ENCODE measurements at places on chromosomes 6 and 20.

- no peak for DNase-seq
Measured at GRCh38 chr6:51996296-51996947, 91.0 kb downstream of the PKHD1 start.

DNA sequence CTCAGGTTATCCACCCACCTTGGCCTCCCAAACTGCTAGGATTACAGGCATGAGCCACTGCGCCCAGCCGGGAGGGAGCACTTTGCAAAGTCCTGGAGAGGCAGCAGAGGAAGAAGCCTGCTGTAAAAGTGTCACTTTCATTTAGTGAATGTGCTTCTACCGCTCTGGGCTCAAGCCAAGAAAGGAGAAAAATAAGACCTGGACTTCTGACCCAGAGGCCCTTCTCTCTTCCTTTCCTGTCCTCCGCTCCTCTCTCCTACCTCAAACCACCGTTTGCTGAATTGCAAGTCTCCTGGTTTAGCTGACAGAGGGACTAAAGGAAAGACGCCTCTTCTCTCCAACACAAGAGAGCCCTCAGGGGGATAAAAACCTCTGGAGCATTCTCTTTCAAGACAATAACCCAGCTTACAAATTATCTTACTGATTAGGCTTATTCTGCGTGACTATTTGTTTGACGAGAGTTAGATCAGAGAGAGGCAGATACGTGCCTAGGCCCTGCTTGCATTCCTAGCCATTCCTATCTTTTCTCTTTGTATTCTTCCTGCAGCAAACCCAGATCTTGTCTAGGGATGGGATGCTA is 84.2 kb upstream of the SLC22A23 start:
- no peak for DNase-seq

DNA sequence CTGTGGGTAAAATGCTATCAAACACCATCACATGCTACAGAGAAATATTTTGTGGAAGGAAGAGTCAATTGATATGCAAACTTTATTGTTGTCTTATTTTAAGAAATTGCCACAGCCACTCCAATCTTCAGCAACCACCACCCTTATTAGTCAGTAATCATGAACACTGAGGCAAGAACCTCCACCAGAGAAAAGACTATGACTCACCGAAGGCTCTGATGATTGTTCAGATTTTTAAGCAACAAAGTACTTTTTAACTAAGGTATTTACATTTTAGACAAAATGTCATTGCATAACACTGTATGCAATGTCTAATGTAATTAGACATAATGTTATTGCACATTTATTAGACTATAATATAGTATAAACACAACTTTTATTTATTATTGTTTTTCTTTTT is 26.2 kb upstream of the MMP24 start:
- no peak for DNase-seq

GRCh38 chr20:59376109-59376841 is 75.9 kb downstream of the EDN3 start:
- no peak for DNase-seq

- DNase-seq = no peak
Measured at GRCh38 chr6:160358225-160359119, 10.3 kb downstream of the SLC22A3 start.

Measured in stimulated activated CD4-positive, alpha-beta T cell treated with anti-CD3 and anti-CD28 coated beads, TNF-alpha, amount 100 ng/mL, for 1 hour (primary cell).